ENCODE measurements at places on chromosomes 16 and 17. TPM values are rescaled to one million over a fixed set of nuclear protein-coding genes. Genes with fewer than 3 reads are reported as not detected.
A peak's percentile ranks its signal among the peaks of the same experiment; 100 is the strongest.

GRCh38 chr16:82011199-82011641 is at the start of gene SDR42E1:
SDR42E1 (minus strand) TSS chr16:82011470; CDS start chr16:82000858, 10,612 bp downstream.
- peak; percentile 47 for DNase-seq
- no peaks in the 10 kb centered on the region for H3K4me1 ChIP-seq
- no peaks in the 10 kb centered on the region for H3K27me3 ChIP-seq
- no peaks in the 10 kb centered on the region for H3K36me3 ChIP-seq
- no peak within 1 kb of the TSS for H3K27ac ChIP-seq

ZNF768 gene
- 40.2 TPM for polyA plus RNA-seq

KCTD13 gene
- polyA plus RNA-seq, result 5.3 TPM

SPHK1 gene
- polyA plus RNA-seq, result 8.6 TPM

All from aorta (tissue), 5 donors.